ENCODE measurements at places on chromosomes 3 and 15.

DNA sequence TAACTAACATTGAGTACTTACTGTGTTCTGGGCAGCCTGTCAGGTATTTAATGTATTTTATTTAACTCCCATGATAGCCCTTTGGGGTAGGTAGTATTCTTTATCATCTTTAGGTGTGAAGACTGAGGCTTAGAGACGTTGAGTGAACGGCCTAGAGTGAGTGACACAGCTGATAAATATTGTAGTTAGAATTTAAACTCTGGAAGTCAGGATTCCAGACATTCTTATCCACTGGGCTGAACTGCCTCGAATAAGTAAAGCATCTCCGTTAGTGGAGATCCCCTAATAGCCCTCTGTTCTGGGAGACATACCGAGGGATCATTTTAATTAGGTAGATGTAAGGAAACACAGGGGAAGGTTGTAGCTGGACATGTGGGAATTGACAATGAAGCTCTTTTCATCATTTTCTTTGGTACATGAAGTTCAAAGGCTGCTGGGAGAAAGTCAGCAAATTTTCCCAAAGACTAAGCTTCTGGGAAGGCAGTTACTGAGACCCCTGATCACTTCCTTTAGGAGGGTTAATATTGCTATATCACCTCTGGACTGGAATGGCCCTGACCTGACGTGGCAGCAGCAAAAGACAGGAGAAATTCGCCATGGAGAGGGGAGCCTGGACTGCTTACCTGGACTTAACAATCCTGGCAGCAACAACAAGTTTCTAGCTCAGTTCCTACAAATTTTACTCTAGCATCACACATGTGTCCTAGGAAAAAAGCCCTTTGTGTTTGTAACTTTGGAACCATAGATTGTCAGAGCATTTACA, 11.7 kb upstream of the PDCD6IP start:
- DNase-seq: no peak

GRCh38 chr3:23889950-23890349, 26.8 kb downstream of the NKIRAS1 start:
- no peak for DNase-seq

DNA sequence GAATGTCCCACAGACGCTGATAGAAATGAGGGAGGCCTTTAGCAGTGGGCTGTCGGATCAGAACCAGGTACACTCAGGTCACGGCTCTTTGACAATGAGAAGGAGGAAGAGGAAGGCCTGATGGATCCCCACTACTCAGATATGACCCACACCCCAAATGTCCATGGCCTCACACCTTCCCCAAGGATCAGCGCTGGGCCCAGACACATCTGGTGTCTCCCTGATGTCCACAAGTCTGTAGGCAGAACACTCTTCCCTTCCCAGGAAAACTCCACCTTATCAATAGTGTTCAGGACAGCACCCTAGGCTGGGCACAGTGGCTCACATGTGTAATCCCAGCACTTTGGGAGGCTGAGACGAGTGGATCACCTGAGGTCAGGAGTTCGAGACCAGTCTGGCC, 33.3 kb upstream of the SFMBT1 start:
- DNase-seq: no peak

DNA sequence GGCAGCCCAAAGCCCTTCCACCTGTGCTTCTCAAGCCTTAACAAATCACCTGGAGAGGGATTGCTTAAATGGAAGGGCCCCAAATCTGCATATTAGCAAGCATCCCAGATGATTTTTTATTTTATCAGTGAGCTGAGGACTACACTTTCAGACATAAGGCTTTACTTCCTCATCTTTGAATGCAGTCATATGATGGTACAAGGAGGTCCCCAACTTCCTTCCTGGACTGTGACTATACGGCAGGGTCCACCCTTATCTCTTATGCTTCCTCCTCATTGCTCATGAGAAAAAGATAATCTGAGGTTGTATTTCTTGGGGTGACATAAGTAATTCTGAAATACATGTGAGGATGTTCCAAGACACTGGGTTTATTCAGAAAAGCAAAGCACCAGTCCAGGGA, 13.7 kb upstream of the HEG1 start:
- no peak for DNase-seq

- no peak for DNase-seq
Observed at GRCh38 chr3:150069633-150070032, 98.9 kb upstream of the PFN2 start.

DNA sequence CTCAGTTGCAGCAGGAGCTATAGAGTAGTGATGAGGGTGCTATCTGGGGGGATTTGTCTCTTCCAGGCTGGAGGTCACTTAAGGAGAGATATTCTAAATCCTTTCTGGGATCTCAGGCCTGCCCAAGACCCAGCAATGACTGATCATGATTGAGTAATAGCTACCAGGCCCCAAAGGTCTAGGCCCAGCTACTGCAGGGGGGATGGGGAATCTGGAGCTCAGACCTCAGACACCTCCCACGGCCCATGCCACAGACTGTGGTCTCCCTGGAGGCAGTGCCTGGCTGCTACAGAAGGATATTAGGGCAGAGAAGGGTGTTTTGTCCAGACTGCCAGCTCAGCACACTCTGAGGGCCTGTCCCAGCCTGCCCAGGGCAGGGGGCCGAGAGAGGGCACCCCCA, 6.9 kb downstream of the SLC38A3 start:
- DNase-seq: no peak

Measured in NCI-H1436 (cell line).